ENCODE measurements at places on chromosomes 3 and 15. TPM values are rescaled to one million over a fixed set of nuclear protein-coding genes. Genes with fewer than 3 reads are reported as not detected.

FBXW12 gene
- total RNA-seq, result not detected

BCL2A1 gene
- total RNA-seq, result 18.5 TPM

PDIA5 gene
- 24.2 TPM for total RNA-seq

KCNH8 gene
- not detected for total RNA-seq

RARRES1 gene
- total RNA-seq, result 9.2 TPM

GPX1 gene
- 296 TPM for total RNA-seq

LAMB2 gene
- 109 TPM for total RNA-seq

PCSK6 gene
- total RNA-seq, result 12.7 TPM

IL17RC gene
- 18.5 TPM for total RNA-seq

KBTBD8 gene
- 0.43 TPM for total RNA-seq

LRRN1 gene
- total RNA-seq, result not detected

MB21D2 gene
- 5.2 TPM for total RNA-seq

A4GNT gene
- total RNA-seq, result not detected

TMCO5A gene
- total RNA-seq, result not detected

BBS4 gene
- total RNA-seq, result 18.1 TPM

CRYGS gene
- total RNA-seq, result 0.85 TPM

SLC24A5 gene
- total RNA-seq, result not detected

CADM2 gene
- total RNA-seq, result 0.27 TPM

PRR20G gene
- total RNA-seq, result 0.19 TPM

TNFAIP8L3 gene
- total RNA-seq, result 8.9 TPM

CLEC3B gene
- total RNA-seq, result not detected

PLIN1 gene
- 0.08 TPM for total RNA-seq

Measured in A549 treated with CORT108297 at 1 μM for 4 hours (cell line).